ENCODE measurements at places on chromosomes 2 and 18.
A peak's percentile ranks its signal among the peaks of the same experiment; 100 is the strongest.

DNA sequence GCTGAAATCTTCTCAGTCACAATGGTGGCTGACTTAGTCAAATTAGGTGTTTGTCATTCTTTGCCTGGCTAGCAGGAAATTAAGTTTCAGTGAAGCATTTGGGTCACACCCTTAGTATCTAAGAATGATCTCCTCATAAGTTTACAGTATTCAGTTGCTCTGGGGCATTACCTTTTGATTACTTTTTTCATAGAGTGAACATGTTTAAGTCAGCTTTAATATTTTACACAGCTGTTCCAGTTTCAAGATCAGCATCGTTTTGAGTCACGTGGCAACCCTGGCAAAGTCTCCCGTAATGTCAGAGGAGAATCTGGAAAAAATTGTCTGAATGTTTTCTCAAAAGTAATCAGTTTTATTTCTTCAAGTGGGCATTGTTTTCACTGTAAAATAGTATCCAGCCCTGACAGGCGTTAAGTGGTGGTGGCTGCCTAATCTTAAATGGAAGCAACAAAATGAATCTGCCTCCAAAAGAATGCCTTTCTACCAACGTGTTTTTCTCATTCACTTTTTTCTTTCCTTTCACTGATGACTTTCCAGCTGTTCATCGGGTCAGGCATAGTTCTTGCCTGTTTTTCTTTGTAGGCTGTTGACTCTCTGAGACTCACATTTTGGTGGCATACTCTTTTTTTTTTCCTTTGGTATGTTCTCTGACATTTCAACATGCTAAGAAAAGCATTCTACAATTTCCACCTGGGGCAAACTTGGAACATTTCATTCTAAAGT lies 319.6 kb upstream of the TCF4 start:
- no peak for DNase-seq

- no peak for DNase-seq
Observed at GRCh38 chr2:170434900-170435621, 257.1 kb downstream of the MYO3B start.

GRCh38 chr2:172735582-172736423 lies at the start of gene RAPGEF4:
RAPGEF4 (plus strand) TSS chr2:172735845; CDS start chr2:172735984, 139 bp downstream.
- peak; percentile 8 for DNase-seq

DNA sequence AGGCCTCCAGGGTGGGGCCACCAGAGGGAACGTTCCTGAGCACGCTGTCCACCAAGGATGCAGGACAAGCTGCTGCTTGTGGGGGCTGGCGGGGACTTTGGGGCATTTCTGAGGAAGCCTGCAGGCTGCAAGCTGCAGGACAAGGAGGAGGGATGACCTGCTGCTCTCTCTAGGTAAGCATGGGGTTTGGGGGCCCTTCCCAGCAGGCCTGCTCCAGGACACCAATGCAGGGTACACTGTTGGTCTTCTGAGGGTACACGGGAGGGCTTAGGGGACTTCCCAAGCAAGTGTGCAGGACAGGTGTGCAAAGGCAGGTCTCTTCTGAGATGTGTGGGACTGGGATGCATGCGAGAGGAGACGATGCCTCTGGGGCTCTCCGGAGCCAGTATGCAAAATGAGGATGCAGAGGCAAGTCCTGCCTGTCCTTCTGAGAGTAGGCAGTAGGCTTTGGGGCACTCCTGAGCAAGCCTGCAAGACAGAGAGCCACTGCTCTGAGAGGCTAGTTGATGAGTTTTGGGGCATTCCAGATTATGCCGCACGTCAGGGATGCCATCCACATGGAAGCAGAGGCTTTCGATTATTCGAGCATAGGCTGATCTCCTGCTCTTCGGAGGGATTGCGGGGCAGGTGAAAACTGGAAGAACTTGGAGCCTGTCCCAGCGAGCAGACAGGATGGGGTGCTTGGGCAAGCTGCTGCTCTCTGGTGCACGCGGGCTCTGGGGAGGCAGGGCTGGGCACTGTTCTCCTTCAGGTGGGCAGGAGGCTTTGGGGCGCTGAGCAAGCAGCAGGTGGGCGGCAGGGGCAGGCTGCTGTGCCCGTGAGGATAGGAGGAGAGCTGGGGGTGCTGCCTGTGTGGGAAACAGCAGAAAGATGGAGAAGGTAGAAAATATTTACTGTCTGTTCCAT lies 44.6 kb downstream of the CNGA3 start:
- no peak for DNase-seq

DNA sequence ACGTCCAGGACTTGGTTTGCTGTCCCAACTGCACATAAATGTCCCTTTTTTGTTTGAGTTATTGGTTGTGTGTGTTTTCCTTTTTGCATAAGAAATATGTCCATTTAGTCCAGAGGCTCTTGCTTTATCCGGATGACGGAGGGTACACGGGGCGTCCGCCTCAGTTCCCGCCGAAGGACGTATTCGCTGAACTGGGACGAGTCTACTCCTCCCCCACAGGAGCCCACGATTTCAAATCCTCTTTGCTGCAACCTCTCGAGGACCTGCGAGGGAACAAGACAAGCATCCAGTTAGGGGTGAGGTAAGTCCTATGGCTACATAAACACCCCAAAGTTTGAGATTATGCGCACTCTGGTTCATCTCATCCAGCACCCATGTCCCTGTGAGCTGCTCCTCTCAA lies 92.7 kb downstream of the KCTD1 start:
- no peak for DNase-seq
